ENCODE measurements at places on chromosomes 6 and 20.

DNA sequence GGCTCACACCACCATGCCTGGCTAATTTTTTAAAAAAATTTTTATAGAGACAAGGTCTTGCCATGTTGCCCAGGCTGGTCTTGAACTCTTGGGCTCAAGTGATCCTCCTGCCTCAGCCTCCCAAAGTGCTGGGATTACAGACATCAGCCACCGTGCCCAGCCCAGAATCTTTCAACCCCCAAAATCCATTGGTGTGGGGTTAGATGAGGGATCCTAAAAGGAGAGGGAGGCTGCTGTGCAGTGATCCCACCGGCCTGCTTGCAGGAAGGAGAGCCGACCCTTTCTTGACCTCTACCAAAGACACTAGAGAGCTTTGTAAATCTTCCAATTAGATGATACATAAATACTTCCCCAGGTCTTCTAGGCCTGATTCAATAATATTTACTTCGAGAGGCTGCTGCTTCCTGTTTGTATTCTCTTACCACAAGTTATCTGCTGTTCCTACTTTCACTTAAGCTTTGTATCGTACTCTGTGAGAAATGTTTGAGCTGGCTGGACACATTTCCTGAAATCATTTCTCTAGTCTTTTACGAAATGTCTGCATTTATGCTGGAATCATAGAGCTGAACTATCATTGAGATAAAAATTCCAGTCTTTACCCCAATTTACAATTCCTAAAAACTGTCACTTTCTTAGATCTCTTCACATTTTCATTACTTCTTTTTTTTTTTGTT lies 49.3 kb upstream of the IER3 start:
- no peak for DNase-seq

- DNase-seq, result no peak
Measured at GRCh38 chr6:162622572-162622971, 105.0 kb downstream of the PRKN start.

DNA sequence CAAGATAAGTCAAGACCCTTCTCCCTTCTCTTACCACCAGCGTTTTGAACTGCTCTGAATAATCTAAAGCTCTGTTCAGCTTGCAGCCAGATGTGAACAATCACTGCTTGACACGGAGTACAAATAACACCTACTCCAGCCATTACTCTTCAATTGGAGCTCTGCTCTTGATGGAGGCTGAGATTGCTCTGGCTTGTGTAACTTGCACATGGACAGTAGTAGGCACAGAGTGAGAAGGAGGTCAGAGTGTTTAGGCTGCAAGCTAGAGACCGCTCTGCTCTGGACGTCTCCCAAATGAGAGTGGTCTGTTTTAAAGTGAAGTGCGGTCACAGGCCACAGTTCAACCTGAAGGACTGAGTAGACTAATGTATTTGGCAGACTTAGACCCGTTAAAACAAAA lies 158.3 kb downstream of the HDGFL1 start:
- DNase-seq, result no peak

DNA sequence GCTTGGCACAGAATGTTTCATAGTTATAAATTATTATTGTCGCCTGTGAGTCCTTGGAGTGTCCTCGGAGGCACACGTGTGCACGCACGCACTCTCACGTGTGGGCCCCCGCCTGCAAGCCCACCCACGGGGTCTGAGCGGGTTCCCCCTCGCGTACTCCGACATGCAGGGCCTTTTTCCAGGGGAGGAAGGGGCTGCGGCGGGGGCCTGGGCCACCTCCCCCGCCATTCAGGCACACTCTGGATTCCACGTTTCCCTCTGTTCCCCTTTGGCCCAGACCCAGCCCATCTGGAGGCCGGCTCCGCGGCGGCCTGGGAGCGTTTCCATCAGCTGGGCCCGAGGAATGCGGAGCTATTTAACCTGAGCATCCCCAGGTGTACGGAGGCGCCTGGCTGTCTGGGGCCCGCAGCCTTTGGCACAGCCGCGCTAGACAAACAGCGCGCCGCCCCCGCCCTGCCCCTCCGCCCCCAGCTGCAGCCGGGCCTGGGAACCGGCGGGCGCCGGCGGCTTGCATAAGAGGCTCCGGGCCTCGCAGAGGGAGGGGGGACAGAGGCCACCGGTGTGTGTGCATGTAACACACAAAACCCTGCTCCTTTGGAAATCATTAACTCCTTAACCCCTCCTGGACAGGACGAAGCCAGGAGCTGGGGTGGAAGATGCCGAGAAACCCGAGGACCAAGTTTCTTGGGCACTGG lies 3.3 kb downstream of the ID1 start:
- no peak for DNase-seq

- DNase-seq, result no peak
Measured at GRCh38 chr6:15769511-15770018, 106.7 kb upstream of the DTNBP1 start.

DNA sequence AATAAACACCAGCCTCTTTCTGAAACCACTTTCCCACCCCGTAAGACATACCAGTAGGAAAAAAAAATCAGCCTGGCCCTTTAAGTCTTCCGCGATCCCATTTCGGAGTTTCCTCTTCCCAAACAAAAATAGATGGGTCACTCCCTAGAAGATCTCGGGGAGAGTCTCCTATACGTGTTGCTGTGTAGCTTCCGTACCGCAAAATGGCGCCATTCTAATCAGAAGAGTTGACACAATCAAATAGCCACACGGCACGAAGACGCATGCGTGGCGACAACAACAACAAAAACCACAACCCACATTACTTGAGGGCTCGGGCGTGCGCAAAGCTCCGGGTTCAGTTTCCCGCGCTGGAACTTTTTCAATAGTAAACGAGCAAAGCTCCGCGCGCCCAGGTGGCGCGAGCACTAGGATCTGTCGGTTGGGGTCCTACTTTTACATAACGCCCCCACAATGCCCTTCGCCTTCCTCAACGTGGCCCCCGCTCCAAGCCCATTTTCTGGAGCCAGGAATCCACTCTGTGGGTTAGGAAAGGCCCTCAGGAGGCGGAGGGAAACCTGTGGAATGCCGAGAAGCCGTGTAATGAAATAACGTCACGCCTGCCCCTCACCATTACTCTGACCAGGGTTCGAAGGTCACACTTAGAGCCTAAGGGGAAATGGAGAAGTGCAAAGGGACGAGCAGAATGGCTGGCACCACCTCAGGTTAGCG lies at the start of gene GPANK1:
Gene GPANK1, minus strand, starts transcription at position 208 of the 711 bp plus-strand sequence. CDS start 519 bp downstream, outside the sequence.
- peak; percentile 82 for DNase-seq

DNA sequence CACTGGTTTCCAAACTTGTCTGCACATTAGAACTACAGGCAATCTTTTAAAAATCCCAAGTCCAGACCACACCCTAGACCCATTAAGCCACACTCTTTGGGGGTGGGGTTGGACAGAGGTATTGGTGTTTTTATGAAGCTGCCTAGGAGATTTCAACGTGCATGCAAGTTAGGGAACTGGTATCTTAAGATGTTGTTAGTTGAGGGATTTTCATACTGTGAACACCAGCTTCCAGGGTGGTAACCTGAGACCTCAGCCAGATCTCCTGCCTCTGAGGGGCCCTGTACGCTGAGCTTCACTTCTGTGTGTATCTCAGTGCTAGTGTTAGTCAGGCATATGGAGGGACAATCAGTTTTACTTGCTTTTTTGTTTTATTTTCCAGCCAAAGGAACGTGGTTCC lies 138.0 kb downstream of the UTRN start:
- no peak for DNase-seq

- no peak for DNase-seq
Measured at GRCh38 chr6:161924516-161925116, 650.8 kb upstream of the AGPAT4 start.

- DNase-seq, result no peak
Measured at GRCh38 chr6:155498370-155498769, 42.7 kb upstream of the NOX3 start.

Data from stimulated activated CD8-positive, alpha-beta memory T cell treated with anti-CD3 and anti-CD28 coated beads, Interleukin-2, amount 100 ng/mL, for 1 hour (primary cell).